ENCODE measurements at places on chromosomes 13 and 19. TPM values are rescaled to one million over a fixed set of nuclear protein-coding genes. Genes with fewer than 3 reads are reported as not detected.

Gene ZNF132
- total RNA-seq, result 7.3 TPM

Gene NANOS3
- 1.0 TPM for total RNA-seq

Gene NEK3
- 11.9 TPM for total RNA-seq

Gene ZNF653
- total RNA-seq, result 3.7 TPM

Gene FARSA
- 31.8 TPM for total RNA-seq

Gene KIR3DL2
- not detected for total RNA-seq

Gene SYCN
- total RNA-seq, result not detected

Gene ARID3A
- total RNA-seq, result 5.3 TPM

DNA sequence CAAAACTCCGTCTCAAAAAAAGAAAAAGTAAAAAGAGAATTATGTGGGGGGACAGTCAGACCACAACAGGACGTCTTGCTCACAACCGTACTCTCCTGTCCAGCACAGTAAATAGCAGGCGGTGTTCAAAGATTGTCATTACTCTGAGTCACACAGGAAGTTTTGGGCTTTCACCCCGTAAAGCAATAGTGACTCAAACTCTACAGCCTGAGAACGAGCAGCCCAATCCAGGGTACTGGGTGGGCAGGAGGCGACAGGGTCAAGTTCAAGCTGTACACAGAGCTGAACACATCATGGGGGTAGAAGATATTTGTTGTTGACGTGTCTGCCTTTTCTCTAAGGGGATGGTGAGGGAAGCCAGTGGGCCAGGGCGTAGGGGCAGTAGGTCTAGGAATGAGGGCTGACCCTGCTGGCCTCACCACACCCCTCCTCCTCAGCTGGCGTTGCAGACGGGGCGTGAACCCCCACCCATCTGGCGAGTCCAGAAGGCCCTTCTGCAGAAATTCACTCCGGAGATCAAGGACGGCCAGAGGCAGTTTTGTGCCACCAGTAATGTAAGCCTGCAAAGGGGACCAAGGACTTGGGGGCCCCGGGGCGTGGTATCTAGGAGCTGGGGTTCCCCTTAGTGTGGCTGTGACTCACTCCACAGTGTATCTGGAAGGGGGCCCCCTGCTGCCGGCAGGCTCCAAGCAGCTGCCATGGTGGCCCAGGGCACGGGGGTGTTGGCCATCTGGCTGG, 23.3 kb downstream of the PRR12 start:
- no peak for DNase-seq

GRCh38 chr13:97328222-97328790, 105.7 kb upstream of the RAP2A start:
- peak; percentile 25 for DNase-seq

- DNase-seq, result no peak
These were observed 493.3 kb downstream of the LMO7 start for GRCh38 chr13:76129305-76130000.

- DNase-seq, result no peak
These were observed 149.6 kb downstream of the IER2 start for GRCh38 chr19:13299838-13300237.

- DNase-seq, result no peak
These were observed 57.9 kb downstream of the GADD45B start for GRCh38 chr19:2533686-2534422.

DNA sequence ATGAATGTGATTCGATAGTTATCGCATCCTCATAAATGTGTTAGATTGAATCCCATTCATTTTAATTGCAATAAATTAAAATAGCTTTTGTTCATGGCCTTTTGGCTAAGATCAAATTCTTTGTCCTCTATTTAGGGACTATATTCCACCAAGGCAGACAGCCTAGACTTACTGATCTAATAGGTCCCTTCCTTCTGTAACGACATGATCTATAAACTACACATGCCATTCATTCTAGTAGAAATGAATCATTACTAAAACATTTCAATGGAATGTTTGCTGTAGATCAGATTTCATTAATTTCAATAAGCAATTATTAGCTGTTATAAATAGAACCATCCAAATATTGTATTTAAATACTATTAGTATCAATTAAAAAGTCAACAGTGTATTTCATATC, 526.6 kb upstream of the KLHL1 start:
- no peak for DNase-seq

GRCh38 chr13:55160867-55161266, 1979.9 kb upstream of the PRR20A start:
- no peak for DNase-seq

GRCh38 chr19:35318679-35319448, 10.1 kb upstream of the CD22 start:
- DNase-seq, result peak; percentile 66

DNA sequence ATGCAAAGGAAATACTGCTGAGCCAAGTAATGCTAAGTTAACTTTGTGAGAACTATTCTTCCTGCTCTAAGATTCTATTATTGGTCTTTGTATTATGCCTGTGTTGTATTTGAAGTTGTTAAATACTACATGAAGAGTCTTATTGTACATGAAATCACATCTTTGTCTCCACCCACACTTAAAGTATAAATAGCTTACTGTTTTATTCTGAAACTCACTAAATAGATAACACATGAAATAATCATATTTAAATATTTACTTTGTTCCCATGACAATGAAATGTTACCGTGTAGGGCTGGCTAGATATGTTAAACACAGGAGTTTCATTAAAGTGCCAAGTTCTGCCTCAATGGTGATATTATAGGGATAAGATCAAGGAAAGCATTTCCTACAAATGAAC, 562.1 kb upstream of the ATXN8OS start:
- DNase-seq, result no peak

- DNase-seq, result no peak
These were observed 518.2 kb upstream of the HTR2A start for GRCh38 chr13:47415048-47415447.

DNA sequence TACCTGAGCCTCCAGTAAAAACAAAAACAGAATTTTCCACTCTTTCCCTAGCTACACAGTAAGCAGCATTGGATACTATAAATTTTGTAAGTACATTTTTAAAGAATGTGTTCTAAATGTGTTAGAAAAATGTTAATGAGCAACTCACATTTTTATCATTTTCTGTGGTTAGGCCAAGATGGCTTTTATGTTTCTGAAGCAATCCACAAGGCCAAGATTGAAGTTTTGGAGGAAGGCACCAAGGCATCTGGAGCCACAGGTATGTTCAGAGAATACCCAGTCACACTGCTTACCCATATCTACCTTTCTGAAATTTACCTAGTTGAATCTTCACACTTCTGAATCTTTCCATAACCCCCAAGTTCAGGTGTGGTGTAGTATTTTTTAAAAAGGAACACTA, 21.6 kb downstream of the SERPINE3 start:
- DNase-seq, result no peak

DNA sequence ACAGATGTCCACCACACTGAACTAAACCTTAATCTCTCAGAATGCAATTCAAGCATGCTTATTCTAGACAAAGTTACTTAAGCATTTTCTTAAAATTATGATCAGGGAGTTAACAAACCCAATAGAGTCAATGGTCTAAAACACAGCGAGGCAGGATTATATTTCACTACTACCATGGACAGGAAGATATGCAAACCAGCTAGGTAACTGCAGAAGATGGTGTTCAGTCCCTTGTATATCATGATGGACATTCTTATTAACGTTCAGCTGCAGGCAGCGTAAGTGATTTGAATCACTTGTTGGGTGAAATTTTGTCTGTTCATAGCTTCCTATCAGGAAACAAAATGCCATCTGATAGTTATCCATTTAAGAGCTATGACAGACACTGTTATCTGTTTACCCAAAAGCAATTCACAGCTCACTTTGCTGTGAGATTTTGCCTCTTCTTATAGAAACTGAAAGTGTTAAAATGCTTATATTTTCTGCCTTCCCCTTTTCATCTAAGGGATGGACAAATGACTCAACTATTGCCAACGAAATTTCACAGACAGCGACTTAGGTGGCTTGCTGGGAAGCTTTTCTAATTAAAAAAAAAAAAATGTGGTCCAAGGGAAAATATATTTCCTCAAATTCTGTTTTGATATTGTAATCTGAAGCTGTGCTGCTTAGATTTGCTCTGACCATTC, 591.9 kb downstream of the DACH1 start:
- no peak for DNase-seq

GRCh38 chr13:90891329-90891728, 456.2 kb upstream of the MIR17HG start:
- no peak for DNase-seq

DNA sequence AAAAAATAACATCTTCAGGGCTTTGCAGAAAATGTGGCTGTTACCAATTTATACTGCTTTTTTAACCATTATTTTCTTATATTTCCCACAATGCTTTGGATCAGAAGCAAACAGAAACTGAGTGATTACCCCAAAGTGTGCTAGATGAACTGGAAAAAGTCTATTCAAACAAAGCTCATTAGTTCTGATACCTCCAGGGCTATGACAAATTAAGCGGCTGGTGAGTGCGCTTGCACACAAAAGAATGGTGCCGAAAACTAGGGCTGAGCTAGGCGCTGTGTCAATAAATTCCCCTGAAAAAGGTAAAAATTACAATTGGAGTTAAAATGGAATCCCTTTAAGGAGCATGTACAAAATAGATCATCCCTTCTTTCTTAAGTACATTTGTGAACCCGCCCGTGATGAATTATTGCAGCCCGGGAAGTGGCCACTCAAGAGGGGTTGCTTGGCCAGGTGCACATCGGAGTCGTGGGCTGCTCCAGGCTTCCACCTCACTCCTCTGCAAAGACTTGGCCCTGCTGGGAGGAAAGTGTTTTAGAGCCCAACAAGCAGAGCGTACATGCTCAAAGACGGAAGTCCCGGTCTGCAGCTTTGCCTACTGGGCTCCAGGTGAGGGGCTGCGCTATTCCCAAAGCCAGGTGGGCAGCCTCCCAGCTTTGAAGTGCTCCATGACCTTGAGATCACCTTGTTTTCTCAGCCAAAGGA, 164.0 kb upstream of the ZNF507 start:
- DNase-seq, result no peak

DNA sequence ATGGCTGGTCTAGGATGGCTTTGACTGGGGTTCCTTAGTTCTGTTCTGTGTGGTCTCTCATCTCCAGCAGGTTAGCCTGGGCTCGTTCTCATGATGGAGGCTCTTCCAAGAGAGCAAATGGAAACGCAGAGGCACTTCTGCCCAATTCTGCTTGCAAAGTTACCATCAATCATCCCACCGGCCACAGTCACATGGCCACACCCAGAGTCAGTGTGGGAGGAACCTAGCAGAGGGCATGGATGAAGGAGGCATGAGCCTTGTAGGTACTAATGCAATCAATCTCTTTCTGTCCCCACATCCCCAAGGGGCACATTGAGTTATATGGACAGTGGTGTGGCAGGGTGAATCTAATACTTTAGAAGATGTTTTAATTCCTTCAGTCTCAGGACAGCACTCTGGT, 207.2 kb downstream of the ZNF536 start:
- no peak for DNase-seq

- DNase-seq, result no peak
These were observed 9.7 kb downstream of the HSD17B14 start for GRCh38 chr19:48826606-48827020.

- DNase-seq, result no peak
These were observed 233.9 kb downstream of the ZIC5 start for GRCh38 chr13:99737481-99738245.

- DNase-seq, result no peak
These were observed 8.4 kb downstream of the LILRB1 start for GRCh38 chr19:54638683-54639082.

- DNase-seq, result peak; percentile 68
These were observed 141.6 kb upstream of the RFC3 start for GRCh38 chr13:33676045-33676989.

DNA sequence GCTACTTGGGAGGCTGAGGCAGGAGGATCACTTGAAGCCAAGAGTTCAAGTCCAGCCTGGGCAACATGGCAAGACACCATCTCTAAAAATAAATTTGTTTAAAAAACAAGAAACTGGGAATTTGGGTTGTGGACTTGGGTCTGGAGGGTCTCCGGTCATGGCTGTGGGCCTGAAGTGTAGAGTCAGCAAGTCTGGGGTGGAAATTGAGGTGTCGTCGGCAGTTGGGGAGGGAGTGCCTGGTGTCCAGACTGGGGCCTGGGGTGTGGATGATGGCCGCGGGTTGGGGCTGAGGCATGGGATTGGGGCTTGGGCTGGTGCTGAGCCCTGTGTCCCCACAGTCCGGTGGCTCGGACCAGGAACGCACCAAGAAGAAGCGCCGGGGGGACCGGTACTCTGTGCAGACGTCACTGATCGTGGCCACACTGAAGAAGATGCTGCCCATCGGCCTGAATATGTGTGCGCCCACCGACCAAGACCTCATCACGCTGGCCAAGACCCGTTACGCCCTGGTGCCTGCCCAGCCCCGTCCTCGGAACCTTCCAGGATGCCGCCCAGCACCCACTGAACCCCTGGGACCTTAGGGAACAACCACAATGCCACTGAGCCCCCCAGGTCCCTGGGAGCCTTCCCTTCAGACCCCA, 91.6 kb downstream of the RYR1 start:
- DNase-seq, result no peak

GRCh38 chr13:100537486-100537885, 51.1 kb downstream of the GGACT start:
- DNase-seq, result no peak

DNA sequence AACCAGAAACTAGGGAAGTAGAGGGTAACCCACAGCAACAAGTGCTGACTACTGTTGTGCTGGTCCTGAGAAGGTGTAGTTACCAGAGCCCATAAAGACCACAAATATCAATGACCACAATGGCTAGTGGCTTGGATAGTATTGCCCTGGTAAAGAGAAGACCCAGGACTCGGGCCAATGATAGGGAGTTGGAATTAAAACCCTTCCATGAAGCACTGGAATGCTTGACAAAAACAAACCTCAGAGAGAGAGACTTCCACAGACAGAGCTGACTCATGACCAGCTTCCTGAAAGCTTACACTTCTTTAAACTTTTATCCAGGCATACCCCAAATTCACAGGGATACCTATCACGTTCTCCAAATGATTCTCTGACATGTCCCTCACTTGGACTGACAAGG, 60.5 kb downstream of the WDR87 start:
- DNase-seq, result no peak

GRCh38 chr13:80562433-80563156, 221.7 kb upstream of the SPRY2 start:
- no peak for DNase-seq

GRCh38 chr13:80029170-80029569, 311.8 kb downstream of the SPRY2 start:
- no peak for DNase-seq

GRCh38 chr13:23912469-23912868, 15.2 kb upstream of the C1QTNF9B start:
- DNase-seq, result no peak

DNA sequence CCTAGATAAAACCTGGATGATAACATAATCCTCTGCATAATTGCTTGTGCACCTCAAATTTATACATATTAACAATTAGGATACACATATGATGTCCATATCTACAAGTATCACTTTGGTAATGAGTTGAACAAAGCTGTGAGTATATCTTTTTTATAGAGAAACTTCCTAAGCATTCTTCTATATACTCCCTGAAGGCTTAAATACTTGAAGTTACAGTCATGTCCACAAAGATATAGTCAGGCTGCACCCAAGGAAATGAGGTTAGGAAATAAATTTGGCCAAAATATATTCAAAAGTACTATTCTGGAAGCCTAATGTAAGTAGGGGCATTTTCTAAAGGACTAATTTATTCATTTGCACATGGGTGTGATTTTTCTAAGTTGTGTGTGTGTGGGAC, 761.5 kb downstream of the PCDH9 start:
- DNase-seq, result no peak

Measured in left cardiac atrium (tissue), 4 donors.